Aorta (tissue), 5 donors: ENCODE measurements at places on chromosomes 7 and 10.

DNA sequence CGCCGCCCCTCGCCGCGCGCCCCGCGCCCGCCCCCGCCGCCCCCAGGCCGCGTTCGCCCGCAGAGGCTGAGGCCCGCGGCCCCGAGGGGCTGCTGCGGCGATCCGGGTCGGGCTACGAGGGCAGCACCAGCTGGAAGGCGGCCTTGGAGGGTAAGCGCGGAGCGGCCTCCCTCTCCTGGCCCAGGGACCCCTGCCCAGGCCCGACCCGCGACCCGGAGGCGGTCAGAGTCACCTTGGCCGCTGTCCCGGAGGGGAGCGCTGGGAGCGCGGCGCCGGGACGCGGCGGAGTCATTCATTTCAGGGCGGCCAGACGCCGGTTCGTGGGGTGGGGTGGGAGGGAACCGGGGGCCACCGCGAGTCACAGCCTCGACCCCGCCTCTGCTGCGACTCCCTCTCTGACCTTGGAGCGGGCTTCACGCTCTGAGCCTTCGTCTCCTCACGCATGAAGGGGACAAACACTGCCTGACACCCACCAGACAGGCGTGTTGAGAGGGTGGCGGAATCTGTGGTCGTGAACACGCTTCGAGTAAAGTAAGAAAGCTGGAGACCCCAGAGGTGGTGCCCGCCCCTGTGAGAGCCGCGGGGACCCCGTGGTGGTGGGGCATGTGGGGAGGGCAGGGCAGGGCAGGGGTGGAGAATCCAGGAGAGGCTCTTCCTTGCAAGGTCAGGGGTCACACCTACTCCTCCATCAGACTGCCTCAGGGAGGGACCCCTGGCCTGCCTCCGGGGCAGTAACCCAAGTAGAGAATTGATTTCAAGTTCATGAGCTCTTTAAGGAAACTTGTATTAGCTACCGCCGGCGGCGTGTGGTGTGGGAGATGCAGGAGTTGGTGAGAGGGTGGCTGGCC lies 707 bp downstream of the CLEC2L start:
- DNase-seq: no peak

- DNase-seq: no peak
Measured at GRCh38 chr7:139490130-139490529, 6.7 kb upstream of the KLRG2 start.

- no peak for DNase-seq
Measured at GRCh38 chr7:36112969-36113368, 40.1 kb upstream of the EEPD1 start.

GRCh38 chr7:83849131-83849530 lies 200.2 kb upstream of the SEMA3E start:
- DNase-seq: no peak

DNA sequence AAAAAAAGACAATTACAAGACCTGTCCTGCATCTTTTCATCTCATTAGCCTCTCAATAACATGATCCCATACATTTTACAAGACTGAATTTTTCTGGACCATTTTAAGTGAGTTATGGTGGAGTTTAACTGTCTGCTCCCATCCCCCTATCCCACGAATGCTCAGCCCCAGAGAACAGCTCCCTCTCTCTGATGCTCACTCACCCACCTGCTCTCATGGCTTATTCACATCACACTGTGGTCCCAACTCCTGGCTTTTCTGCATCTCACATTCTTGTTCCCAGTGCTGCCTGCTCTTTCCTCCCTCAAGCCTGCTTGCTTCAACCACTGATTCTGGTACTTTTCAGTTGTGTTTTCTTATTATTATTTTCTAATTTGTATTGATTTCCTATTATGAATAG lies 20.4 kb upstream of the CCSER2 start:
- no peak for DNase-seq

DNA sequence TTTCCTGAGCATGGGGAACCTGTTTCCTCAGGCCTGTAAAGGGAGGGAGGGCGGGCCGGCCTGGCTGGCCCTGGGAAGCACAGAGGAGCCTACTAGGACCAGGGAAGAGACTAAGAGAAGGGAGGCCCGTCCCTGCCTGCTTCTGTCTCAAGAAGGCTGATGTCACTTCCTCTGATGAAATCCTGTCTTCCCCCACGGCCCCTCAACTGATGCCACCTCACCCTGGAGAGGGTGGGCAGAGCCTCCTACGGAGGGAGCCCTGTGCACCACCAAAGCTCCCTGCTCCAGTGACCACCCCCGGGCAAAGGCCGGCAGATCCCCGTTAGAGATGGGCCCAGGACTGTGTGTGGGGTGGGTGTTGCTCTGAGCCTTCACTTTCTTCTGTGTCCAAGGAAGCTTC lies 1.0 kb upstream of the PILRA start:
- DNase-seq: no peak

- no peak for DNase-seq
Measured at GRCh38 chr7:77940647-77941046, 142.1 kb downstream of the PHTF2 start.

DNA sequence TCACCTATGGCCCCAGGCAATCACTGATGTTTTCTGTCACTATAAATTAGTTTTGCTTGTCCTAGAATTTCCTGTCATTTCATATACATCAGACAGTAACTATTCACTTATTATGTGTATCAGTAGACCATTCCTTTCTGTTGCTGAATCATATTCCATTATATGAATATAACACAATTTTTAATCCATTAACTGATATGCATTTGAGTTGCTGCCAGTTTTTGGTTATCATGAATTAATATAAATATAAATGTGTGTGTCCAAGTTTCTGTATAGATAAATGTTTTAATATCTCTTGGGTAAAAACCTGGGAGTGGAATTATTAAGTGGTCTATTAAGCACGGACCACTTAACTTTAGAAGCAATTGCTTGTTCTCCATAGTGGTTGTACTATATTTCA lies 143.8 kb downstream of the ZNF438 start:
- DNase-seq: no peak

DNA sequence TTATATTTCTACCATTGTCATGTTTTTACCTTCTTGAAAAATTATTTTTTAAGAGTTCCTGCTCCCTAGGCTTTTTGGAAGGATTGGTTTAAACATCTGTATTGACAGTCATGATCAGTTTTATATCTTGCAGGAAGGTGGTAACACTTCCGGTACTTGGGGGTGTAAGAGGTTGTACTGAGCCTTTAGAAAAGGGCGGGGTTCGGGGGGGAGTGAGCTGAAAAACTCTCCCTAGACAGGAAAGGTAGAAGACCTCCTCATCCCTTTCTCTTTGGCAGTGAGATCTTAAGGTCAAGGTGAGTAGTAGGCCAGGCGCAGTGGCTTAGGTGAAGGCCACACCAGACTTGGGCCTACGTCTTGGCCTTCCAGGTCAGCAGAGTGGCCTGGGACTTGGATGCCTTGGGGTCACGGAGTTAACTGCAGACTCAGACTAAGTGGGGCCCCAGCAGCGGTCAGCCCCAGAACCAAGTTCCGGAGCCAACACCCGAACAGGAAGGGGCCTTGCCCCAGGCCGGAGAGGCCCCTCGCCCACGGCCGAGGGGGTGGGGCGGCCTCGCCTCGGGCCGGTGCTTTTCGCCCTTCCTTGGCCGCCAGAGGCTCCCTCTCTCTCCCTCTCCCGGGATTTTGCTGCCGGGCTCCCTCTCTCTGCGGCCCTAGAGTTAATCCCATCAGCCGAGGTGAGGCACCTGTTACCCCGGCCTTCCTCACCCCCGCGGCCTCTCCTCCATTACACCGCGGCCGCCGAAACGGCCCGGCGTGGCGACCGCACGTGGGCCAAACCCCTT lies at the start of gene PPP1R9A:
PPP1R9A (plus strand) TSS at position 569 of the 785 bp plus-strand sequence. CDS start 2,520 bp downstream, outside the sequence.
- peak; percentile 76 for DNase-seq

- no peak for DNase-seq
Measured at GRCh38 chr7:50980411-50980810, 197.7 kb upstream of the GRB10 start.

DNA sequence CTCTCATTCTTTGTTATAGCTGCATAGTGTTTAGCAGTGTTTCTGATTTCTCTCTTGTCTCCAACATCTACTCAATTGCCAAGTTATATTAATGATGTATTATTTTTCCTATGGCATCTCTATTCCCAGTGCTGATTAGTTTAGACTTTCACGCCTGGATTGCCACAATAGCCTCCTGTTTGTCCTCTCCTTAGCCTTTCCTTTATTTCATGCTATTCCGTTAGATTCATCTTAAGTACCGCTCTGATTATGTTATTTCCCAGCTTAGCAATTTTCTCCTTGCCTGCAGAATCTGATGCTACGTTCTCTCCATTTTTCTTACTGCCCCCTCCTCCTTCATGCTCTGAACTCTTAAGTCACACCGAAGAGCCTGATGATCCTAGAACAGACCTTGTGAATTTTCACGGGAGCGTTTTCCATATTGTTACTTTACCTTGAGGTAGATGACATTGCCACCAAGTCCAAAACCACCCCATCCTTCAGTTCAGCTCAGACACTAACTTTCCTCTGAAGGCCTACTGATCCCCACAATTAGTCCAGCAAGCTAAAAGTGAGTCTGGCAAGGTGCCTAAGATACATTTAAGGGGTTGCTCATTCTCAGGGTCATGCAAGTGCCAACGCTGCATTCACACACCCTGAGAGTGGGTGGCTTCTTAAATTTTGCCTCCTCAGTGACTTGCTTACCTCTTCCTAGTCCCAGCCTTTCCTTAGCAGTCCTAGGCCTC lies 6.6 kb upstream of the NRF1 start:
- no peak for DNase-seq

DNA sequence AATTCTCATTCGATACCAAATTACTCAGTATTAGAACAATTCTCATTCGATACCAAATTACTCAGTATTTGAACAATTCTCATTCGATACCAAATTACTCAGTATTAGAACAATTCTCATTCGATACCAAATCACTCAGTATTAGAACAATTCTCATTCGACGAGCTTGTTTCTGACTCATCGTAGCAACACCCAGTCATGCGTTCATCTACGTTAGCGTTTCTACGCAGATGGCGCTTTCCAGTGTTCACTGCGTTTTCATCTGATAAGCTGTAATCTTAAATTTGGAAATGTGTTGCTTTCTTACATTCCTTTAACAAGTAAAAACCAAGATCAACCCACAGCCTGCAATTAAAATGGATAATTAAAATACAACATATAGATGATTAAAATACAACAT lies 276.3 kb downstream of the ZMYND11 start:
- DNase-seq: no peak

GRCh38 chr7:44045226-44046014 lies 918 bp downstream of the DBNL start:
- no peak for DNase-seq

DNA sequence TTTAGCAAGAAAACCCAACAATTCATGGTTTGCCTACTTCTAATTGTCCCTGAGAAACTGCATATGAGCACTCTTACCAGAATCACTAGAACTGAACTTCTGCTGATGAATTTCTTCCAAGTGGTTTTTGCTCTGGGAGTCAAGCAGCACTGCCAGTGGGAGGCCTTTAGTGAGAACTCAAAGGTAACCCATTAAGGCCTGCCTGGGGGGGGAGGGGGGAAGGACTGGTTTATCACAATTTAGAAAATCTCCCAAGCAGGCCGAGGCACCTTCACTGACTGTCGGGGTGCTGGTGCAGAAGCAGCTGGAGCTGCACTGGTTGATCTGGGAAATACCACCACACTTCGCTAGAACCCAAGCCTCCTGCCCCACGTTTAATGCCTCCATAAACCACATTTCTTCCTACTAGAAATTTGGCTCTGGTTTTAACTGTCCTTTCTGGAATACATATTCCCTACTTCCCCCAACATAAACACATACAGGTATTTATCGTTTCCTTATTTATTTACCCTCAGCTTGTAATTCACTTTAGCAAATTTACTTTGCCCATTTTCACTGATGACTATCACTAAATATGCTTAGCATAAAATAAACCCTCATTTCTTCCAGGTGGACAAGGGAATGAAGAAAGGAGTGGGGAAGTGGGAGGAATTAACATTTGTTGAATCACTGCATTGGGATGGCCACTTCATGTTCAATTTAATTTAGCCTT lies 14.2 kb downstream of the ANK3 start:
- no peak for DNase-seq

DNA sequence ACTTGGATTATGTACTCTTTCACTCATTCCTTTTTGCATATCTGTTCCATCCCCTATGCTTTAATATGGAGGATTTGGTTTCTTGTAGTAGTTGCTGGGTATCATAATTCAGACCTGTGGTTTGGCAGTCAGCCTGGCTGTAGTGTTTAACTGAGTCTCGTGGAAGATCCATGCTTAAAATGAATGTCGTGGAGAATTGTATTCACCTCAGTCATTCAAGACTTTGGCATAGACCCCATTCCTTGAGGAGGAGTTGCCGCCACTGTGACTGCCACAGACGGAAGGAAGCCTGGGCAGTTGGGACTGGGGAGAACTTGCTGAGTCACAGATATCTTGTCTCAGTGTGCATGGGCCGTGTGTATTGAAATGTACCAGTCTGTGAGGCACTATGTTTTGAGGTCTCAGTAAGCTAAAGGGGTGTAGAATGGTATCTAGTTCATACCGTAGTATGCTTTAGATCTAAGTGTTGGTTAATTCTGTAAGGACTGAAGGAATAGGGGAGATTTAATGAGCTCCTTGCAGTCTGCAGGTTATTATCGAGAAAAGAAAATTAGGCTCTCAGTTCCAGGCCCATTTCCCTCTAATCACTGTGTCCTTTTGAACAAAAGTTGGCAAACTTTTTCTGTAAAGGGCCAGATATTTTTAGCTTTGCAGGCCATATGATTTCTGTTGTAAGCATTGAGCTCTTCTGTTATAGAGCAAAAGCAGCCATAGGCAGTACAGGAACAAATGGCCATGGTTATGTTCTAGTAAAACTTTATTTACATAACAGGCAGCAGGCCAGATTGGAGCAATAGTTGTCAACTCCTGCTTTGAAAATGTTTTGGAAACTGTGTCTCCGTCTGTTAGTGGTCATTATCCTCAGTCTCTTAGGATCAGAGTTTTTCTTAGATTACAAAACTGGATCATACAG lies 76.8 kb downstream of the TPST1 start:
- peak; percentile 70 for DNase-seq

DNA sequence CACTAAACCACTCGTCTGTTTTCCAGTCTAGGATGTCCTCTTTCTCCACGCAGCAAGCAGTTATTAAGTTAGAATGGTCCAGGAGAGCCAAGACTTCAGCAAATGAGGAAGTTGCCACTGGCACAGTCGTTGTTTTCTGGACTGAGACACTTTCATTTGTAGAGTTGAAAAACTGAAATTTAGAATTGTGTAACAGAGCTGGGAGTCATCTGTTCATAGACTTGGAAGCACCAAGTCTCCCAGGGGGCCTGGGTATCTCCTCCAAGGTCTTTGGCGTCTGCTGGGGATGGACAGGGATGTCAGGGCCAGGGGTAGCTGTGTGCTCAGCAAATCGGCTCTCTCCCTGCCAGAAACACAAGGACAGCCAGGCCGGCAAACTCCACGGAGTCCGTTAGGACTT lies 208.4 kb downstream of the FANK1 start:
- DNase-seq: no peak

- no peak for DNase-seq
Measured at GRCh38 chr10:23432166-23432565, 6.7 kb upstream of the OTUD1 start.

GRCh38 chr7:24974026-24974832 lies 5.7 kb downstream of the OSBPL3 start:
- DNase-seq: no peak
